ENCODE measurements at places on chromosomes 2 and 18. TPM values are rescaled to one million over a fixed set of nuclear protein-coding genes. Genes with fewer than 3 reads are reported as not detected.

Gene FLACC1
- 0.54 TPM for polyA plus RNA-seq

Gene PSMG2
- polyA plus RNA-seq: 47.1 TPM

Gene PROKR1
- polyA plus RNA-seq: 0.02 TPM

Gene CHST9
- polyA plus RNA-seq: 17.2 TPM

Gene NPPC
- polyA plus RNA-seq: 0.26 TPM

Gene LINC00305
- 0.23 TPM for polyA plus RNA-seq

Gene SLC5A7
- 0.19 TPM for polyA plus RNA-seq

Gene VIT
- polyA plus RNA-seq: 0.35 TPM

Gene LOXHD1
- 0.12 TPM for polyA plus RNA-seq

Gene ST8SIA5
- polyA plus RNA-seq: 0.27 TPM

Gene CAPN14
- 0.07 TPM for polyA plus RNA-seq

Gene MC5R
- not detected for polyA plus RNA-seq

Gene PLGLB2
- 3.7 TPM for polyA plus RNA-seq

Gene ABCB11
- 0.02 TPM for polyA plus RNA-seq

Gene FAP
- 38.1 TPM for polyA plus RNA-seq

Gene TOGARAM2
- polyA plus RNA-seq: 9.1 TPM

Gene POTEC
- 0.04 TPM for polyA plus RNA-seq

Gene PLCL1
- polyA plus RNA-seq: 0.38 TPM

Gene EIF2AK2
- polyA plus RNA-seq: 5.4 TPM

Gene IMP4
- polyA plus RNA-seq: 84.7 TPM

Gene COLEC11
- polyA plus RNA-seq: 9.5 TPM

Gene SIX3
- 1.7 TPM for polyA plus RNA-seq

Gene DYNAP
- polyA plus RNA-seq: not detected

Gene MCFD2
- 31.4 TPM for polyA plus RNA-seq

Gene ERMN
- 0.15 TPM for polyA plus RNA-seq

Gene SAG
- not detected for polyA plus RNA-seq

Gene MYO5B
- polyA plus RNA-seq: 6.2 TPM

Gene NEUROD1
- 52.8 TPM for polyA plus RNA-seq

Gene SKOR2
- polyA plus RNA-seq: not detected

Gene ATG9A
- polyA plus RNA-seq: 19.2 TPM

Gene RASGRP3
- 2.1 TPM for polyA plus RNA-seq

Gene CYP27C1
- 0.02 TPM for polyA plus RNA-seq

Gene HRH4
- not detected for polyA plus RNA-seq

Gene IL36A
- polyA plus RNA-seq: not detected

Gene C2orf78
- polyA plus RNA-seq: not detected

Gene PHOSPHO2
- polyA plus RNA-seq: 1.9 TPM

Gene UGT1A4
- not detected for polyA plus RNA-seq

Gene CCDC93
- polyA plus RNA-seq: 18.8 TPM

Gene TUBB8B
- 0.80 TPM for polyA plus RNA-seq

Gene MAPK4
- 0.46 TPM for polyA plus RNA-seq

Gene SP5
- polyA plus RNA-seq: 0.96 TPM

Gene EDAR
- 0.05 TPM for polyA plus RNA-seq

Gene TEKT4
- polyA plus RNA-seq: not detected

Gene ANKZF1
- polyA plus RNA-seq: 66.0 TPM

Gene ARHGAP28
- 1.8 TPM for polyA plus RNA-seq
